ENCODE measurements at places on chromosomes 6 and 20.

DNA sequence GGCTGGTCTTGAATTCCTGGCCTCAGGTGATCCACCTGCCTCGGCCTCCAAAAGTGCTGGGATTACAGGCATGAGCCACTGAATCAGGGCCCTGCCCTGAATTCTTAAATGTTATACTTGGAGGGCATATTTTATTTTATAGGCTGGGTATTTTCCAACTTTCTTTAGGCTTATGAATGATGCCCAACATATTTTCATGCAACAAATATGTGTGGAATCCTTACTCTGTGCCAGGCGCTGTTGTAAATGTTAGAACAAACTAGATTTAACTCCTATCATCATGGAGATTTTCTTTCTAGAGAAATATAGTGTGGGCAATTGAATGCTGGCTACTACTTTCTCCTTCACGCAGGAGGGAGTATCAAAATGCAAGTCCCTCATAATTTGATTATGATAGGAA is 71.2 kb downstream of the SAMD5 start:
- DNase-seq = no peak

DNA sequence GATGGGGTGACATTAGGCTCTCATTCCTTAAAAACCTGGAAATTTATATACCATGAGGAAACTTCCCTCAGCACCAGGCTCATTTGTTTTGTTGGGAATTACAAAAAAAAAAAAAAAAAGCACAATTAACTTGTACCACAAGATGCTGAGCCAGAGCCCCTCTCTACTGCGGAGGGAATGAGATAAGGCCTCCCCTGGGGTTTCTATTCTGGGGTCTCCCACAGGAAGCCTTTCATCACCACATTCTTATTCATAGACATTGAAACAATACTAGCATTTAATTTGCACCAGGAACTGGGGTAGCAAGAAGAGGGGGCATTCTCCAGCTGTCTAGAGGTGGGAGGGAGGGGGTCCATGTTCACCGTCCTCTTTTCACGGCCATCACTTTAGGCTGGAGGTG is 23.0 kb upstream of the RPS6KA2 start:
- DNase-seq = no peak

DNA sequence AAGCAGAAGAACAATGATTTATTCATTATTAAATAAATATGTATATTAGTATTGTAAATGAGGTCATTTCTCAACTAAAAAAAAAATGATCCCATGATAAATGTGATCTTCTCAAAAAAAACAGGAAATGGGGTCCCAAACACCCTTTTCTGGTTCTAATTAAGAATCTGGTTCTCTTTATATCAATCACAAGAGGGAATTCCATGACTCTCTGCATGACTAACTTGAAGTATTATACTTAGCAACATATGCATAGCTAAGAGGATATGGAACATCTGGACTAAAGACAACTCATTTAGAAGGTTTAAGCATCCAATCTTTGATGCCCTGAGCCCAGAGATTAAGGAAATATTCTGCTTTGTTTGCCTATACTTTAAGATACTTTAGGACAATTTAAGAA is 89.7 kb upstream of the EMILIN3 start:
- no peak for DNase-seq

DNA sequence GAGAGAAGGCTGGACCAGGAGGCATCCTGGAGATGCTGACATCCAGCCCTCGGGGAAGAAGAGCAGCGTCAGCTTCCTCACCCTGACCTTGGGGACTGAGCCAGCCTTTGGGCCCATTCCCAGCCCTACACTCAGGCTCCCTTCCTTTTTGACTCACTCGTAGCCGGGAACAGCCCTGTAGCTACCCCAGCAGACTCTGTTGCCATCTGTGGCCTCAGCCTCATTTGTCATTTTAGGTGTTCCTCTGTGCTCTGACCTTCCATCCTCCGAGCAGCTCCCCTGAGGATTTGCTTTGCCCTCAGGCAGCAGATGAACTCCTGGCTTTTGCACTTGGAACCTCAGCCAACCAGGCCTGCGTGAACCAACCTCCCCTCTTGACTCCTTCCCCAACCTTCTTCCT is 67.5 kb downstream of the ELOVL2 start:
- DNase-seq = no peak

GRCh38 chr6:122405417-122405816 is 6.0 kb downstream of the HSF2 start:
- no peak for DNase-seq

DNA sequence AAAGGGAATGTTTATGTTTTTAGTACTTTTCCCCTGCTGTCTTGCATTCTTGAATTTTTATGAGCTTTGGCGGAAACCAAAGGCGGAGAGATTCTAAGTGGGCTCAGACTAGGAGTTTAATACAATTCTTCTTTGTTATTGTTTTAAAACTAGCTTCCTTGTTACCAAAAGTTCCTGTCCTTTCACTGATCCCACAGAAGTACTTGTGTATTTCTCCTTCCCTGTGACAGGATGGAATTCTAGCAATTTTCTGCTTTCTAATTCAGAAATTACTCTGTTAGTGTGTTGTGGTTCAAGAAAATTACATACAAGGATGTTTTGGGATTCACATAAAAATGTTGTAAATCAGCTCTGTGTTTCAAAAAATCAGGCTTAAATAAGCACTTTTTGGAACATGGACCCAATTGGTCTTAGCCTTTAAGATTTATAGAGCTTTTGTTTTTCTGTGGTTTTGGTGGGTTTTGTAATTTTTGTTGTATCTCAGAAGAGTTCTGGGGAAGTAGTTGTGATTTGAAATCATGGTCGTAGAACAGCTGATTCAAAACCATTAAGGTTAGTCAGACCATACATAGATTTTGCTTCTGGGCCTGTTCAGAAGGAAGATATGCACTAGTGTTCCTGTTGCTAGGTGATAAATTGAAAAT is 17.6 kb upstream of the CTAGE9 start:
- DNase-seq = no peak

DNA sequence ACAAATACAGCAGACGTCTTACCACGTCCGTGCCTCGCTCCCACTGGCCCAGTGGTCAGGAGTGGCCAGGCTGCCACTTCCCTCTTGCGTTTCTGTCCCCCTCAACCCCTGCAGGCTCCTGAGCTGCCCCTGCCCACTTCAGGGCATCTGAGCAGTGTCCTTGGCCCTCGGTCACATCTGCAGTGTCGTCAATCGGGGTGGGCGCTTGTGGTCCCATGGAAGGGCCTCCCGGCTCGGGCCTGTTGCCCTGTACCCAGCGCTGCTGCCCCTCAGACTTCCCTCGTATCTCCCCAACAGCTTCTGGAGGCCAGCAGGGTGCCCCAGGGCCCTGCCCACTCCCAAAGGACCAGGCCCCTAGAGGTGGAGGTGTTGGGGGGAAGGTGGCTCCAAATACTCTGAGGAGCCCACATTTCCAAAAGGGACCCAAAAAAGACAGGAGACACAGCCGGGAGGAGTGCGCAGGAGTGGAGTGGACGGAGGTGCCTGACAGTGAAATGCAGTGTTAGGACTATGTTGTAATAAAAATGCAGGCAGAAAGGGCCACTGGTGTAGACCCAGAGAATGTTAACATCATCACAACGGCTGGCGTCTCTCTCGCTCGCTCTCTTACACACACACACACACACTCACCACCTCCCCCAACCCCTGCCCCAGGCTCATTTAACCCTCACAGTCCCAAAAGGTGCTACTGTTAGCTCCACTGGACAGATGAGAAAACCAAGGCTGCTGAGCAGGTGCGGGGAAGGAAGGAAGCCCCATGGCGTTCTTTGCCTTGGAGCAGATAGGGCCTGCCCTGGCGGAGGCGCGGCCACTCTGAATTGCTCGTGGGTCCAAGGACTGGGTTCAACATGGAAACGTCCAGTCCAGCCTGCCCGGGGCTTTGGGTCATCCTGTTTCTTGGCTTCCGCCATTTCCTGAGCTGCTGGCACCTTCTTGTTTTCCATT is 343.9 kb downstream of the ZFAND3 start:
- no peak for DNase-seq

- no peak for DNase-seq
Observed at GRCh38 chr20:9332791-9333479, 181.5 kb upstream of the LAMP5 start.

GRCh38 chr20:4242376-4242775 is 227.0 kb upstream of the RNF24 start:
- no peak for DNase-seq

DNA sequence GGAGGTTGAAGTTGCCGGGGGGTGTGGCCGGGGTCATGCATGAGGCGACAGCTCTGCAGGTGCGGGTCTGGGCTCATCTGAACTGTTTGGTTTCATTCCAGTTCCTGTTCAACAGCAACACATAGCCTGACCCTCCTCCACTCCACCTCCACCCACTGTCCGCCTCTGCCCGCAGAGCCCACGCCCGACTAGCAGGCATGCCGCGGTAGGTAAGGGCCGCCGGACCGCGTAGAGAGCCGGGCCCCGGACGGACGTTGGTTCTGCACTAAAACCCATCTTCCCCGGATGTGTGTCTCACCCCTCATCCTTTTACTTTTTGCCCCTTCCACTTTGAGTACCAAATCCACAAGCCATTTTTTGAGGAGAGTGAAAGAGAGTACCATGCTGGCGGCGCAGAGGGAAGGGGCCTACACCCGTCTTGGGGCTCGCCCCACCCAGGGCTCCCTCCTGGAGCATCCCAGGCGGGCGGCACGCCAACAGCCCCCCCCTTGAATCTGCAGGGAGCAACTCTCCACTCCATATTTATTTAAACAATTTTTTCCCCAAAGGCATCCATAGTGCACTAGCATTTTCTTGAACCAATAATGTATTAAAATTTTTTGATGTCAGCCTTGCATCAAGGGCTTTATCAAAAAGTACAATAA is 72.5 kb downstream of the PTPN1 start:
- no peak for DNase-seq

- DNase-seq = peak; percentile 54
Observed at GRCh38 chr6:11324453-11325015, 92.1 kb upstream of the NEDD9 start.

DNA sequence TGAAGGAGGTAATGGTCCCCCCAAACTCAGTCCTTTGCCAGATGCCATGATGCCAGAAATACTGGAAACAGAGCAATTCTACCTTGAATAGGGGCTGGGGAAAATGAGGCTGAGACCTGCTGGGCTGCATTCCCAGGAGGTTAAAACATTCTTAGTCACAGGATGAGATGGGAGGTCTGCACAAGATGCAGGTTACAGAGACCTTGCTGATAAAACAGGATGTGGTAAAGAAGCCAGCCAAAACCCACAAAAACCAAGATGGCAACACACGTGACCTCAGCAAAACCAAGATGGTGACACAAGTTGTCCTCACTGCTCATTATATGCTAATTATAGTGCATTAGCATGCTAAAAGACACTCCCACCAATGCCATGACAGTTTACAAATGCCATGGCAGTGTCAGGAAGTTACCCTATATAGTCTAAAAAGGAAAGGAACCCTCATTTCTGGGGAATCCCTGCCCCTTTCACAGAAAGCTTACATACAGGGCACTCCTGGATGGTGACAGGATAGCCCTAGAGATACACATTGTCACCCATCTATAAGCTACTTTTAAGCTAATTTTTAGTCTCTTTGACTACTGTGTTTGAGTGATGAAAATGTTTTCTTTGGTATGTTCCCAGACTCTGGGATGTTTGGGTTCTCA is 979.7 kb downstream of the TBC1D32 start:
- no peak for DNase-seq

DNA sequence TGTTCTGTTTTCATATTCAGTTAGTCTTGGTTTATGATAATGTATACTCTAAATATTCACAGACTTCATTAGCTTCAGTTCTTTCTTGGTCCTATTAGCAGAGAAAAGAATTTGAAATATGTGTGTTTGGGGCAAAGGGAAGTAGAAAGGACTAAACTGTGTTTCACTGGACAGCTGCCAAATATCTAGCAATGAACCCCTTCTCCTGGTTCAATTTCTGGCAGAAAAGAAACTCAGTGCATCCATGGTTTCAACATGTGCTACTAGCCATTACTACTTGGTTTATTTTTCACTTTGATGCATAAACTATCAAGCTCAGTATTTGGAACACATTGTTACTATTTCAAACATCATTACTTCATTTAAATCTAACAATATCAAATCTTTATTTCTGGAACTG is 43.6 kb downstream of the FBXL4 start:
- DNase-seq = no peak

DNA sequence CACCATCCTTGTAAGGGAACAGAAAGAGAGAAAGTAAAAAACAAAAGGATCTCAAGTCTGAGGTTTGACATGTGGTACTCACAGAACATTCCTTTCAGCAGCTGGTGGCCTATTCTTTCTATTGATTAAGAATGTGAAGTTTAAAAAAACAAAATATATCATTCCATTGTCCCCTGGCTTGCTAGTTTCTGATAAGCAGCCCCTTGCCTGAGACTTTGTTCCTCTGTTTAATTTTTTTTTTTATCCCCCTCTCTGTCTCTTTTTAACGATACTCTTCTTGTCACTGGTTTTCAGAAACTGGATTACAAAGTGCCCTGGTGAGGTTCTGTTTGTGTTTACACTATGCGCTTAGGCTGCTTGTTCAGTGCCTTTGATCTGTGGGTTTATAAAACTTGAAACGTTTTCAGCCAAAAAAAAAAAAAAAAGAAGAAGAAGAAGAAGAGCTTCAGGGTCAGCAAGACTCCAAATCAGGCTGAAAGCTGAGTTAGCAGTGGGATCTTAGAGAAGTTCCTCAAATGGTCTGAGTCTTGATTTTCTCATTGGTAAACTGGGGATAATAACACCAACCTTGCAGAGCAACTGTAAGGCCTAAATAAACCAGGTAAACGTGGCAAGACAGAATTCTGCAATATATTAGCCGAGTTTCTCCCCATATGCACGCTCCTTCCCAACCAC is 45.1 kb upstream of the SLC22A23 start:
- no peak for DNase-seq

GRCh38 chr6:149140137-149140909 is 177.2 kb upstream of the TAB2 start:
- peak; percentile 22 for DNase-seq

GRCh38 chr6:150266963-150267685 is 101.7 kb upstream of the IYD start:
- DNase-seq = no peak

DNA sequence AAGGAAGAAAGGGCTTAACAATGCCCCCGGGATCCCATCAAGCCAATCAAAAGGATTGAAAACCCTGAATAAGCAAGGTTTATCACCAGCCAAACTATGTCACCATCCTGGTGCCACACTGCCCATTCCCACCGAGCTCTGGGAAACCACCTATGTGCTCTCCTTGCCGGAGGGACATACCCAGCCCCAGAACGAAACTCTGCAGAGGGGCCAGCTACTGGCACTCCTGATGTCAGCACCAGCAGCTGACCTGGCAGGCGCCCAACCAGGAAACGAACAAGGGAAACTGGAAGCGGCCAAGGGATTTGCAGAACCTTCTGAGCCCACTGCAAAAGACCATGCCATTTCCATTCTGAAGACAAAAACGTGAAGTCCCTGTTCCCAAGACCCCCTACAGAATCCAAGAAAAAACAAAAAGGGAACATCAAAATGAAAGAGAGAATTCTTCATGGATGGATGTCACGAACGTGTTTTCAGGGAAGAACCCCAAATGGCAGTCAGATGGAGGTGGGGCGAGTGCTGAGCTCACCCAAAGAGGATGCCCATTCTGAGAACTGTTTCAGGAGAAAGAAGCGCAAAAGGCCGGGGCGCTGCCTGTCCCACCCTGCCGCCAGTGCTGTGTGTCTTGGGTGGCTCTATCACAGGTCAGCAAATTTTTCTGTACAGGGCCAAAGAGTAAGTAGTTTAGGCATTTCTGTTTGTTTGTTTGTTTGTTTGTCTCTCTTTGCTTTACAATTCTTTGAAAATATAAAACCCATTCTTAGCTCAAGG is 305.2 kb downstream of the ESR1 start:
- DNase-seq = no peak

Data from stimulated activated CD4-positive, alpha-beta T cell treated with anti-CD3 and anti-CD28 coated beads, Interleukin-1b, Interleukin-23, amount 100 ng/mL, for 24 hours (primary cell).